Effector memory CD4-positive, alpha-beta T cell (primary cell): ENCODE measurements at places on chromosomes 12 and 14.

DNA sequence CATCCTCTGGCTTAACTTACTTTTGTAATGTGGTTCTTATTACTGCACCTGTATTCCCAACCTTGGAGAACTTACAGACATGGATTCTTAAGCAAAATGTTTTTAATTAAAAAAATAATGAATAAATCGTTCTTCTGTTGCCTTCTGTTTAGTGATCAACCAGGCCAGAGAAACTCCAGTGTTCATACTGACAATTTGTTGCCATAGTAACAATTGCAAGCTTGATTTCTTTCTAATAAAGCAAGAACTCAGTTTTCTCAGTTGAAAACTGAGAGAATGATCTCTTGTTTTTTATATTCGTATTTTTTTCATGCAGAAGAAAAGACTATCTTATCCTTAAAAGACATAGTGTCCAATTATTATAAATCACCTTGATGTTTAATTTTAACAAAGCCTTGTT lies 106.5 kb upstream of the LMNTD1 start:
- no peak for DNase-seq

DNA sequence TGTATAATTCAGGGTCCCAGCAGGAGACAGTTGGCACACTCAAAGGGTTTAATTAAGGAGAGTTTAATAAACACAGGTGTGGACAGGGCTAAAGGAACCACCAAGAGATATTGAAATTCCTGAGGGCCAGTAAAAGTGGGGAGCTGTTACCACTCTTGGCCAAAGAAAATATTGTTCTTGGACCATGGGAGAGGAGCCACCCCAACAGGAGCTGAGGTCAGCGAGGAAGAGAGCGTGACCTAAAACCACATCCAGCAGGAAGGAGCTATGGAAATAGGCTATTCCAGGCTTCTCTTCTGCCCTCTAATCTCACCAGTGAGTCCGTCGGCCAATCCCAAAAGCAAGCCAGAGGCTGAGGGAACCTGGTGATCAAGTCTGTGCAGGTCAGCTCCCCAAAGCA lies 390.8 kb downstream of the MED13L start:
- no peak for DNase-seq

- DNase-seq = no peak
Observed at GRCh38 chr12:80622271-80622670, 85.2 kb upstream of the MYF6 start.

- DNase-seq = no peak
Observed at GRCh38 chr14:92513966-92514843, 624 bp downstream of the RIN3 start.

GRCh38 chr12:24881227-24881626 lies 67.7 kb downstream of the BCAT1 start:
- no peak for DNase-seq

- no peak for DNase-seq
Observed at GRCh38 chr14:22850944-22851764, 14.8 kb downstream of the MMP14 start.

DNA sequence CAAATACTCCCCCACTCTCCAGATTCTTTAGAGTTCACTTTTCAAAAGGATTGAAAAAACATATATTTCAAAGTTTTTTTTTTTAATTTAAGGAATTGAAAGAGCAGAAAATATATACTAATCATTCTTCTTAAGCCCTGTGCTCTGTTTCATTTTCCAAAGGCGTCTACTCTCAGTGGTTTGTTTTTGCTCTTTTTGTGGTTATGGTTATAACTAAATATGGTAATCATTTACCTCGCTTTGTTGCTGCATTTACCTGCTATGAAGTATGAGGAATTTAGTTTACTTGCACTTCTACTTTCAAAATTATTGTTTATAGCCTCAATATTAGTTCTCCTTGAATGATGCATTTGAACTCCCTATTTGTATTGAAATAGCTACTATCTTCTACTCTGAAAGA lies 55.9 kb upstream of the LRRK2 start:
- no peak for DNase-seq
